Esophagus mucosa (tissue), 1 donor: ENCODE measurements at places on chromosomes 2 and 18. TPM values are rescaled to one million over a fixed set of nuclear protein-coding genes. Genes with fewer than 3 reads are reported as not detected.

Gene SEPTIN10
- 72.6 TPM for total RNA-seq

Gene NETO1
- total RNA-seq: not detected

DNA sequence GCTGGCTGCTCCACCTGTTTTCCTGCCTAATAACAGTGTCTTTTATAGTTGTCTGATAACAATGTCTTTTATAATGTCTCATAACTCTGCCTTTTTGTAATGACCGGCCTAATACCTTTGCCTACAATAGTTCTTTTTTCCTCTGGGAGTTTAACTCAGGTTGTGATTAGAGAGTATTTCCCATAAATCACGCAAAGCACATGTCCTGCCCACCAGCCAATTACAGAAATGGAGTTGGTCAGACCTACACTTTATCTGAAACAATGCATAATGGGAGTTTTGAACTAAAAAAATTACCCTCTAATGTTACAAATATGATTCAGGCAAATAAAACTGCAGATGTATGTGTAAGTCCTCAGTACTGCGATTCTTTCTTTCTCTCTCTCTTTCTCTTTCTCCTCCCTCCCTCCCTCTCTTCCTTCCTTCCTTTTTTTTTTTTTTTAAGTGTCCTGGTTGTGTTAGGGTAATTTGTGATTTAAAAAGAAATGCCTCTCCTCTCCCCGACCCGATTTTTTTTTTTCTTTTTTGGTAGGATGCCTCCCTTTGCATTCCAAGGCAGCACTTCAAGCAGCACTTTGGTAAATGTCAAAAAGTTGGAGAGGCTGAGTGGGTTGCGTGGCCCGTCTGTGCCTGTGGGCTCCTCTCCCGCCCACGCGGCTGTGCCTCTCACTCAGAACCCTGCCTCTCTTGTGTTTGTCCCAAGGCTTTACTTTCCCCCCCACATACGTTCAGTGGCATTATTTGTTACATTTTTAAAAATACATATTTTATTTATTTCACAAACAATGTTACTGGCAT is 147.3 kb downstream of the AGAP1 start:
- no peak for ATAC-seq

Gene NTSR2
- total RNA-seq: not detected

- no peak for ATAC-seq
These were observed 41.4 kb upstream of the COPS8 start for GRCh38 chr2:237044281-237044680.

- no peak for ATAC-seq
These were observed 426.3 kb downstream of the LRP1B start for GRCh38 chr2:141704541-141704940.

DNA sequence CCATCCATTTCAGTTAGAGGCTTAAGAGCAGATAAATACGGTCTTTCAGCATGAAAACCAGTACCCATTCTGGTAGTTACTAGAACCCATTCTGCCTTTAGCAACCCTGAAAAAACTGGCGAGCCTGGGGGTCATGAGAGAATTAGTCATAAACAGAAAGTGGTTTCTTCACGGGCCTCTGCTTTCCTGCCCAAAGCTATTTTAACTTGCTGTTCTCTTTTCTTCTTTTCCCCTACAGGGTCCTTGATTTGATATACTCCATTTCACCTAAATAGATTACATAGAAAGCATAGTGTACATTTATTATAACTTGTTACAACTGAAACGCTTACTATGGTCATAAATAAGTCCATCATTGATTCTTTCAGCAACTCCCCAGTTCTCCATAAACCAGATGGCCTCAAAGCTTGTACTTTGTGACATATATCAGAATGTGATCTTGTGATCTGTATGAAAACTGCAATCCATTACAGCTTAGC is 48.3 kb downstream of the WDFY1 start:
- ATAC-seq: no peak

DNA sequence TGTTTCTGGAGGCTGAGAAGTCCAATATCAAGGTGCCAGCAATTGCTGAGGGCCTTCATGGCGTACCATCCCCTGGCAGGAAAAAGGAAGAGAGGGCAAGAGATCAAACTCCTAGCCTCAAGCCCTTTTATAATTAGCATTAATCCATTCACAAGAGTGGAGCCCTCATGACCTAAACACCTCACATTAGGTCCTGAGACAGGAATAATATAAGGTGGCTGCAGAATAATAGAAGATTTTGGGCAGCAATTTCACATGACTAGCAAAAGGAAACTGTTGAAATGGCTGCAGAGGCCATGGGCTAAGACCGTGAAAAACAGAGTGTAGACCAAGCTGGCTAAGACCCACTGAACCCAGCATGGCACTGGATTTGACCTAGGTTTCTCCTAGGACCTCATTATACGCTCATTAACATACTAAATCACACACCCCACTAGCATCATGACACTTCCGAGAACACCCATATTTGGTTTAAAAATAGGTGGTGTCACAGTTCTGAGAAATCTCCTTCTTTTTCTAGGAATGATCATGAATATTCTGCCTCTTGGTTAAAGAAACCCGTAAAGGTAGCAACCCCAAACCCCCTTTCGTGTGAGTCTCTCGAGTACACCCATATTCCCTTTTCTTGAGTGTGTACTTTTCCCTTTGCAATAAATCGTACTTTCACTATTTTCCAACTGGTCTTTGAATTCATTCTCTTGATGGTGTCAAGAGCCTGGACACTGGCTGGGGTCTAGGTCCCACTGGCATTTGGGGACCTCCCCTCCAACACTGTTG is 3.1 kb upstream of the MYCN start:
- no peak for ATAC-seq

Gene INHBB
- 0.72 TPM for total RNA-seq

GRCh38 chr18:31430072-31430471 is 17.5 kb upstream of the DSG3 start:
- ATAC-seq: no peak

DNA sequence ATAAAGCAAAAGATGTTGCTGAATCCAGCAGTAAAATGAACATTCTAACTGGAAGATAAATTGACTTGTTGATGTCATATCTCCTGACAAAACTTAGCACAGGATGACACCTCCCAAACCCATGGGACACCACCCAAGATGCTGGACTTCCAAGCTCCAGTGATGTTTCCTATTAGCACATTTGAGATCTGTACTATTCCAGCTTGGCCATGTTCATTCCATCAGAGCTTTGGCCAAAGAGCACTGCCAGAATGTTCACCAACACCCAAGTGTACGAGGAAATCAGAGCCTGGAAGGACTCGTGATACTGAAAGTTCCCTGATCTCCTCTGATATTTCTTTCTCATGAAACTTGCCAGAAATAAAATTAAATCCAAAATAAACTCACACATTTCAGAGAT is 44.7 kb downstream of the PID1 start:
- no peak for ATAC-seq

Gene COBLL1
- total RNA-seq: 92.0 TPM

DNA sequence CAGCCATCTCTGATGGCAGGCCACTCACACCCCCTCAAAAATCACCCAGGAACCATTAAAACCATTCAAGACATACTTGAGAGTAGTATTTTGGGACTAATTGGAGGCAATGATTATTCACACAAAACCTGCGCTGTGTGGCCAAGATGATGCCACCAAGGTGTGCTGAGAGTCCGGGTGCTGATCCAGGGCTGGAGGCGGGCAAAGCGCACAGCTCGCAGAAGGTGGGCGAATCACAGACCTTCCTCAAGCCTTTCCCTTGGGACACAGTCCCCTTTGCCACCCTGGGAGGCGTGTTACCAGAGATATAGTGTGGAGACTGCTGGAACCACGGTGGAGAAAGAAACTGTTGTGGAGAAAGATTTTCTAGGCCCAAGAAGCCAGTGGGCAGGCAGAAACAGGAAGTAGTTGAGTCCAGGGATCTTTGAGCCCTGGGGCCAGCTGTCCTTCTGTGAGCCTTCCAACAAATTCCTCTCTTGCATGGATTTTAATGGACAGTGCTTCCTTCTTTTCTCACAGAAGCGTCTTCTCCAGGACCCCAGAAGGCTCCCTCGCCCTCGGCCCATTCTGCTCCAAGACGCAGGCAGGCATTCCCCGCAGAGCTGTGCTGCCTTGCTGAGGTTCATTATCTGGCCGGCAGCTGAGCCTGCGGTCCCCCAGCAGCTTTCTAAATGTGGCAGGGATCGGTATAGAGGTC is 8.0 kb downstream of the COPS9 start:
- no peak for ATAC-seq

DNA sequence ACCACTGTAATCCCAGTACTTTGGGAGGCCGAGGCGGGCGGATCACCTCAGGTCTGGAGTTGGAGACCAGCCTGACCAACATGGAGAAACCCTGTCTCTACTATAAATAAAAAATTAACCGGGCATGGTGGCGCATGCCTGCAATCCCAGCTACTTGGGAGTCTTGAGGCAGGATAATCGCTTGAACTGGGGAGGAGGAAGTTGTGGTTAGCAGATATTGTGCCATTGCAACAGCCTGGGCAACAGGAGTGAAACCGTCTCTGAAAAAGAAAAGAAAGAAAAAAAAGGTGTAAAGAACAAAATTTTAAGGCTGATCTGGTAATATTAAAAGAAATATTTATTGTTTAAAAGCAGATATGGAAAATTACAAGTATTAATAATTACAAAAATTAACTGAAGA is 29.7 kb downstream of the ZNF804A start:
- no peak for ATAC-seq

- no peak for ATAC-seq
These were observed 647.7 kb upstream of the FSHR start for GRCh38 chr2:49801898-49802450.

Gene TUBA3E
- not detected for total RNA-seq

Gene ABCG8
- not detected for total RNA-seq

DNA sequence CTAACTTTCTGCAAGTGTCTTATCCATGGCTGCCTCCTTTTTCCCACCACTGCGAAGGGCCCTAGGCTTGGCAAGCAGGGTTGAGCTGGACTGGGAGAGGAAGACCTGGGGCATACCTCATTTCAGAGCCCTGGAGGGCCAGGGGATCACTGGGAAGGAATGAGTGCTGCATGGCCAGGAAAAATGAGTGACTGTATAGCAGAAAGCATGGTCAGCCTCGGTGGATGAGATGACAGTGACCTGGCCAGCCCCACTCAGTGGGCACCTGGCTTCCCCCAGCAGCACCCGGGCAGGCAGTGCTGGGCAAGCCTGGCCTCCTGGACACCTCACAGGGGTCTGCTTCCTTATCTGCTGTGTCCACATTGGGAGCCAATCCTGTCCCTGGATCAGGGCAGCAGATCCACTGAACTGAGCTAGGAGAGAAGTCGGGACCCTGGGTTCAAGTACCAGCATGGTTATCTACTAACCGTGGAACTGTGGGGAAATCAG is 76.4 kb downstream of the HS1BP3 start:
- ATAC-seq: no peak

Gene RAMP1
- total RNA-seq: 2.2 TPM

DNA sequence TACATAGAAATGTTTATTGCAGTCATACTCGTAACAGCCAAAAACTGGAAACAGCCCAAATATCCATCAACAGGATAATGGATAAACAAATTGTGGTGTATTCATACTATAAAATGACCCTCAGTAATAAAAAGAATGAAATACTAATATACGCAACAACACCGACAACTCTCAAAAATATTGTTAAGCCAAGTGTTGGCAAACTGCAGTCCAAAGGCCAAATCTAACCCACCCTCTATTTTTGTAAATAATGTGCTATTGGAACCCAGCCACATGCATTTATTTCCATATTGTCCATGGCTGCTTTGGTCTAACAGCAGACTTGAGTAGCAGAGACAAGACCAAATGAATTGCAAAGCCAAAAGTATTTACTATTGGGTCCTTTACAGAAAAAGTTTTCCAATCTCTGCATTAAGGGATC is 151.0 kb downstream of the MREG start:
- ATAC-seq: no peak

Gene CXCR1
- 0.72 TPM for total RNA-seq

Gene TMEM163
- total RNA-seq: 0.20 TPM

DNA sequence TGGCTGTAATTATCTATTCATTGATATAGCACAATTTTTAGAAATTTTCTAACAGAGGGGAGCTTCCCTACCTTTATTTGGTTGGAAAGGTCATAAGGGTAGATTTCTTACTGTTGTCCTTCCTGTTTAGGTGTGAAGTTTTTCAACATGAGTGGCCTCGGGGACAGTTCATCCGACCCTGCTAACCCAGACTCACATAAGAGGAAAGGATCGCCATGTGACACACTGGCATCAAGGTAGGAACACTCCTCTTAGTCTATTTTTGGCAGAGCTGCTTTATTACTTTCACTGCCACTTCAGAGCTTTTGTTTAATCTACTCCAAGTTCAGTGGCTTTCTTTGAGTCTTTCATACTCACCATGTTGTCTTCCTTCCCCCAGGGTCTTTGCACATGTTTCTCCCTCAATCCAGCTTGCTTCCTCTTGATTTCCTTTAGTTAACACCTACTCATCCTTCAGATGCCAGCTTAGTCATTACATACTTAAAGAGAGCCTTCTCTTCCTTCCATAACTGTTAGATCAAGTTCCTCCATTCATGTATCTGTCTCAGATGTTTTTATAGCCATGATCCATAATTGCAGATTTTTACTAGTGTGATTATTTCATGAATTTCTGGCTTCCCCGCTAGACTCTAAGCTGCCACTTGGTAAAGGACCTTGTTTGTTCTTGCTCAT is 134.5 kb downstream of the PTRHD1 start:
- no peak for ATAC-seq

Gene TMEM17
- 2.3 TPM for total RNA-seq

- ATAC-seq: peak; percentile 55
These were observed 83.0 kb upstream of the FZD7 start for GRCh38 chr2:201950606-201951005.

Gene TXNL1
- total RNA-seq: 56.9 TPM

Gene PAX8
- 6.1 TPM for total RNA-seq

Gene UGT1A1
- 0.56 TPM for total RNA-seq

Gene PLEK
- 1.00 TPM for total RNA-seq

GRCh38 chr2:226086190-226086589 is 686.7 kb downstream of the NYAP2 start:
- no peak for ATAC-seq

Gene AQP12B
- total RNA-seq: not detected

GRCh38 chr2:224971214-224971613 is 71.1 kb downstream of the DOCK10 start:
- peak; percentile 99 for ATAC-seq

DNA sequence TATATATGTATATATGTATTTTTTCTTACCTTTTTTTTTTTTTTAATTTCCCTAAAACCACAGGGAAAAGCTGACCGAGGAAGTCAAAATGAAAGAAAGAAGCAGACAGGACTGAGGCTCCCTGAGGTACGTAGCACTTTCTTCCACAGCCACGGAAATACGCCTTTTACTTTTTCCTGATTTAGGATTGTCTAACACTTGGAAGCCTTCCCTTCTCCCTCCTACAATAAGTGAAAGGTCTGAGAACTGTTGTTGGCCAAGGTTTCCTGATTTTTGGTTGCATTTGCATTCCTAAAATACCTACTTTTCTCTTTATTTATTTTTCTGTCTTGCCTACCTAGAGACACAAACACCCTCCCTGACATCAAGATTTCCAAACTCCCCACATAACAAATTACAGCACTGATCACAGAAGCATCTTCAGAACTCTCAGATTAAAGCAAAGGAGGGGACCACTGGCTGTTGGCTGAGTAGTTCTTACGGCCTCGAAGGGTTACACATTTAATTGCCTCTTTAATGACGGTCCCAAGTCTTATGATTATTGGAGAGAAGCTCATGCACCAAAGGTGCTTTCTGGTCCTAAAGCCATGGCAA is 778.5 kb upstream of the FANCL start:
- ATAC-seq: no peak
